ENCODE measurements at places on chromosomes 2 and 18.

DNA sequence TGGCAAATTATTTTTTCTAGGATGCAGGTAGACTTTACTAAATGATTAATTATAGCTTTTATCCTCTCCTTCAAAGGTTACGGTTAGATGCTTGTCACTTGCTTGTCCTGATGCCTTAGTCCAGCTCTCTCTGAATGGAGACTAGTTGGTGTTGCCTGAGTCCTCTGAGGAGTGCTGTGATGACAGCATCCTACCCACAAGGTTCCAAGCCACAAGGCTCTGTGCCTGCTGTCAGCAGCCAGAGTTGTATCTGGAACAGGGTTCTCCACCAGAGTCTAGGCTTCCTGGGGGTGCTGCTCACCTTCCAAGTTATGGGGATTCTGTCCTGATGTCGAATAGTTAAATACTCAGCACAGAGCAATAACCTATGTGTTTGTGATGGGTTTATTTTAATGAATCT is 125.7 kb downstream of the GALNT1 start:
- no peak for ATAC-seq

- peak; percentile 22 for ATAC-seq
Observed at GRCh38 chr2:138707392-138708074, 72.7 kb downstream of the NXPH2 start.

DNA sequence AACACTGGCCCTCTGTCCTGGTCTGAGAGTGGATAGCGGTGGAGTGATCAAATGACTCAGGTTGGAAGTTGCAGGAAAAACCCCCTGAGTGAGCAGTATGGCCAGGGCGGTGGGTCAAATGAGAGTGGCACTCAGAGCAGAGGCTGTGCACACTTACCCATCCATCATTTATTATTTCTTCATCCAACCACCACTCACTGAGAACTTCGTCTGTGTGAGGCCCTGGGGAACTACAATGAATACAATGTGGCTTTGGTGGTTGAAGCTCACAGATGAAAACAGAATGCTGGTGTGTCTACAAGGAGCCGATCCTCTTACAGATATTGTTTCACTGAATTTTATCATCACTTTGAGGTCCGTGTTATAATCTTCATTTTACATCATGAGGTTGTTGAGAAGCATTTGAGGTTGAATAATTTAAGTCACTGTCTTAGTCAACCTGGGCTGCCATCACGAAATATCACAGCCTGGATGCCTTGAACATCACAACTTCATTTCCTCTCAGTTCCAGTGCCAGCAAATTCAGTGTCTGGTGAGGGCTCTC is 73.4 kb upstream of the ID2 start:
- no peak for ATAC-seq

GRCh38 chr2:113164930-113165585 is 8.7 kb upstream of the PSD4 start:
- peak; percentile 7 for ATAC-seq

DNA sequence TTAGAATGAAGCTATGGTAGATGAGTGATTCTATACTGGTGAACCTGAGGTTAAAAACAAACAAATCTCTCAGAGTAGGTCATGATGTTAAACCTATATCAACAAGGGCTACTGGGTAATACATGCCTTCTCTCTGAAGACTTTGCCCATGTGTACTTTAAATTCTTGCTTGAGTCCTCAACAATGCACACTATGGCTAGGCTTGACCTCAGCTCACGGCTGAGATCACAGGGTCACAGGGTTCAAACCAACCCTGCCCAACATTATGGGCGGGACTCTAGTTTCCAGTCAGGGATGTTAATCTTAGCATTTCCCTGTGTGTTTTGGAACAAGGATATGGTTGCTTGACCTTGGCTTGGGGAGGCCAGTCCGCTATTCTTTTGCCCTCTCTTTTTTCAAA is 7.7 kb downstream of the CD28 start:
- ATAC-seq = peak; percentile 59

DNA sequence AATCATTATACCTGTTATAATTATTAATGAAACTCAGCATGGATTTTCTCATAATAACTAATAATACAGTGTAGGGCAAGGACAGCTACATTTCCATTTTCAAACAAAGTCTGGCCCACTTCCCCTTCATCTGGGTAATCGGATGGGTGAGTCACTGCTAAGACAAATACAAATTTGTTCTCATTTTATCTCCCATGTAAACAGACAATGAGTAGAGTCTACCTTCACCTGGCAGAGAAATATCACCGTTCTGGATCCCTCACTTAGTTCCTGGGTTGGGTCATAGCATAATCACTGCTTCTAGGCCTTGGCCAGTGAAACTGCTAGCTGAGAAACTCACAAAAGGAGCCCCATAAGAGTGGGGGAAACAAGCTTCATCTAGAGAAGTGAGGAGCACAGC is 9.2 kb downstream of the CNTNAP5 start:
- no peak for ATAC-seq

- ATAC-seq = no peak
Observed at GRCh38 chr2:226991663-226992062, 155.8 kb downstream of the RHBDD1 start.

GRCh38 chr2:230600881-230601280 is 111.8 kb upstream of the CAB39 start:
- no peak for ATAC-seq

DNA sequence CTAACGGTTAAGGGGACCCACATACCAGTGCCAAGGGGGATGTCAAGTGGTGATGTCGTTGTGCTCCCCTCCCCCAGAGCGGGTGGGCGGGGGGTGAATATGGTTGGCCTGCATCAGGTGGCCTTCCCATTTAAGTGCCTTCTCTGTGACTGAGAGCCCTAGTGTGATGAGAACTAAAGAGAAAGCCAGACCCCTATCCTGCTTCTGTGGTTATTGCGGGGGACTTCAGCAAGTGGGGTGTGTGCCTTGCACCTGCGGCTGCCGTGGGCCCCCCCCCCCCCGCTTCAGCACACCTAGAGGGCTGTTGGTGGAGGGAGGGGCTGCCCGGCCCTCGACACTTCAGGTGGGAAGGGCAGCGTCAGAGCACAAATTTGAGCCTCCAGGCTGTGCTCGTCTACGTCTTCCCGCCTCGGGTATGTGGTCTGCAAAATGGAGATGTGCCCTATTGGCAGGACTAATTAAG is 6.1 kb downstream of the CTDSP1 start:
- ATAC-seq = no peak

DNA sequence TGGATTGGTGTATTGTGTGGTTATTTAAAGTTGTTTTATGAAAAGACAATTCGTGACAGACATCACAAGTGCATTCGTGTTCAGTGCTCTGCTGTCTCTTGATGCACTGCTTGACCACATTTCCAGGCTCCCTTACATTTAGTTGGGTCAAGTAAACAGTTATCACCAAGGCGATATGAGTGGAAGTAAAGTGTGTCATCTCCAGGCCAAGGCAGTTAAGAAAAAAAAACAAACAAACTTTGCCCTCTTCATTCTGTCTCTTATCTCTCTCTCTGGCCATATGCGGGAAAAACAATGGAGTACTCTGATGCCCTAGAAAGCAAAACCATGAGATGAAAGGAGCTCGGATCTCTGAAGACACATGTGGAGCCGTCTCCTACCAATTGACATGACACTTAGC is 131.1 kb downstream of the DSEL start:
- ATAC-seq = no peak

GRCh38 chr2:36137612-36138011 is 218.0 kb upstream of the CRIM1 start:
- no peak for ATAC-seq

DNA sequence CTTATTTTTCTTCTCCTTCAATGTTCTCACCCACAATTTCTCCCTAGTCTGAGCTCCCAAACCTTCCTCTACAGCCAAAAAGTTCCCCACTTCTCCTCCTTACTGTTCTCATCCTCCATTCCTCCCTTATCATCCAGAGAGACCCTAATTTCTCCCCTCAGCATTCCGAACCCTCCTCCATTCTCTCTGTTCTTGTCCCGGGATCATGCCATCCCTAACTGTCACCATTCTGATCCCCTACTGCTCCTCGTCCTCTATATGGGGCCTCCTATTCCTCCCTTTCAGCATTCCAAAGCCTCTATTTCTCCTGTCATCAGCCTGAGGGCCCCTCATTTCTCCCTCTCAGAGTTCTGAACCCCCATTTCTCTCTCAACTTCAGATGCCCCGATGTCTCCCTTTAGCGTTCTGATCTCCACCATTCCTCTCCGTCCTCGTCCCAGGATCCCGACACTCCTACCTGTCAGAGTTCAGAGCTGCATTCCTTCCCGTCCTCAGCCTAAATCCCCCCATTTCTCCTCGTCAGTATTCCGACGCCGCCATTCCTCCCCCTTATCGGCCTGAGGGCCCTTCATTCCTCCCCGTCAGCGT is 522 bp downstream of the MBD1 start:
- ATAC-seq = no peak

GRCh38 chr2:190304404-190304803 is 15.2 kb downstream of the HIBCH start:
- no peak for ATAC-seq

DNA sequence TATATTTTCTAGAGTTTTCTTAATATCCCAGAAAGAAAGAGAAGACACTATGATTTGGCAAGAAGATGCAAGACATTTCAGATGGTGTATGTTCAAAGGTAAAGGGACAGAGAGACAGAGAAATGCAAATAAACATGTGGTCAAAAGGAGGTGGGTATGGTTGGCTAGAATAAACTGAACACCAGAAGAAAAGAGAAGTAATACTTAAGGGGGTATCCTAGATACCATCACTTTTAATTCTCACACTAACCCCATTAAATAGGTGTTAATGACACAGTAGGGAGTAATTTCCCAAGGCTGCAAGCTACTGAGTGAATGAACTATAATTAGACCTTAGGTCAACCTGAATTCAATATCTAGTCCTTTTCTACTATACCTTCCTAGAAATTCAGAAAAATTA is 111.2 kb upstream of the CD226 start:
- ATAC-seq = no peak

- ATAC-seq = no peak
Observed at GRCh38 chr2:235745597-235745996, 251.8 kb downstream of the AGAP1 start.

DNA sequence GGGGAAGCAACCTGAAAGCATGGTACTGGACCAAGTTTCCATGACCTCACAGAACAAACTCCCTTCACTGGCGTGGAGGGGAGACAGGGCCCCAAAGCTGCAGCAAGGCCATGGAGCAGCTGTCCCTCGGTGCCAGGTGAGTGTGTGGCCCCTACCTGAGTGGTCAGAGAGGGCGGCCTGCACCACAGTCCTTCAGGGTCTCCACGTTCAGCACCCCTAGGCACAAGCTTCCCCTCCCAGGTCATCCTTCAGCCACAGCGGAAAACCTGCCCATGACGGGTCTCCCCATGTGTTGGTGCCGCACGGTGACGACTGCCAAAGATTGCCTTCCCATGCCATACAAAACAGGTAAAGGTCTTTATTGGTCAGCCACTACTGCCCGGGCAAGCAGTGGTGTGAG is 201.6 kb downstream of the MGAT5 start:
- ATAC-seq = no peak

- ATAC-seq = no peak
Observed at GRCh38 chr2:70897977-70898226, 37.8 kb upstream of the ATP6V1B1 start.

- ATAC-seq = no peak
Observed at GRCh38 chr18:77081390-77081778, 51.2 kb downstream of the MBP start.

DNA sequence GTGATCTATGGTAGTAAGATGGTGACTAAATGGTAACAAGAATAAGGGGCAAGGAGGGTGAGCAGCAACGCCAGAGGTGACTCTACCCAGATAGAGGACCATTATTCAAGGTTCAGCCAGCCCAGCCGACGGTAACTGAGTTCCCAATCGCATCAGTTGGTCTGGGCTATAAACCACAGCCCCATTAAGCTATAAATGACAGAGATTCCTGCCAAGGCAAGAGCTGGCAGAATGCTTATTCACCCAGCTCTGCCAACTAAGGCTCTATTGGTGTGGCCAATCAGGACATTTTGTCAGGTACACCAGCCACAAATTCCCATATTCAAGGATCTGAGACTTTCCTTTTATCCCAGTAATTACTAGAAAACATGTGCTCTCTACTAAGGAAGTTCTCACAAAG is 3.6 kb downstream of the CHN1 start:
- ATAC-seq = no peak

GRCh38 chr2:63861220-63861822 is 19.6 kb downstream of the UGP2 start:
- peak; percentile 55 for ATAC-seq

DNA sequence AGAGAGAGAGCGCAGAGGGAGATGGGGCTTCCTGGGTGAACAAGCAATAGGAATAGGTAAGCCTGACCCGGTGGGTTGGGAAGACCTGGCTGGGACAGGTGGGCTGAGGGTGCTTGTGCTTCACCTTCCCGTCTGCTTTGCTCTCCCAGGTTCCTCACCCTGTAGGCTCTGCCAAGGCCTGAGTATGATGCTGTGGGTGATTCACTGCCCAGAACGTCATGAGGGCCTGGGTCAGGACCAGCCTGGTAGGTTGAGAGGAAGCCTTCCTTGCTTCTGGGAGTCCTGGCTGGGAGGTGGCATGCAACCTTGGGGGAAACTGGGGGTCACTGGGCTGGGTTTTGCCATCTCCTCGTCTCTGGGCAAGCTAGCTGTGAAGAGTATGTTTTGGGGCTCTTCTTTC is 220.2 kb upstream of the APCDD1 start:
- peak; percentile 65 for ATAC-seq

- no peak for ATAC-seq
Observed at GRCh38 chr18:23881778-23882177, 132.8 kb upstream of the TTC39C start.

DNA sequence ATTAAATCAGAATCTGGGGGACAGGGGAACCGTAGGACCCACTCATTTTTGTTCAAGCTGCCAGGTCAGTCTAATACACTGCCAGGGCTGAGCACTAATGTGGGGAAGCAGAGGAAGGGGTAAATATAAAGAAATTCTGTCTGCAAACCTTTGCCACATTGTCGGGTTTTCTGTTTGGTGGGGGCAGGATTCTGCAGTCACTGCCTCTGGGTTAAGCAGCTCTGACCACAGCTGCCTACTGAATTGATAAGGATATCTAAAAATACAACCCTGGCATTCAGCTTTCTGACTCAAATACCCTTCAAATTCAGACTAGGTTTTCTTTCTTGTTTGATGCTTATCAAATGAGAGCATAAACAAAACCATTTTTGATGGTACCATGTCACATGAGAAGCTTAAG is 6.0 kb downstream of the DNER start:
- no peak for ATAC-seq

DNA sequence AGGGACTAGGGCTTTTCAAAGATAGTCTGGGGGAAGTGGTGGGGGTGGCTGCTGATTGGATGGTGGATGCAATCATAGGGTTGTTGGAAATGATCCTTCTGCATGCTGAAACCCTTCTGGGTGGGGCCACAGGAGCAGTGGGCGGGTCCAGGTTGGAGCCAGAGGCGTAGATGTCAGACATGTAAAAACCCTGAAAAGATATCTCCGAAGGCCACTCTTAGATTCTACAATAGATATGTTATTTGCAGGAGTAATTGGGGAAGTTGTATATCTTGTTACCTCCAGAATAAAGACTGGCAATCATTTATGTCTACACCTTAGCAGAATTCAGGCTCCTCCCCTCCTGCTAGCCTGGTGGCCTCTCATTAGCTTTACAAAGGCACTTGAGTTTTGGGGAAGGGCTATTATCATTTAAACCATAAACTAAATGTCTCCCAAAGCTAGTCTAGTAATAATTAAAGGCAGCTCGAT is 8.2 kb upstream of the FAM98A start:
- no peak for ATAC-seq
